Endothelial cell (in vitro differentiated cells): ENCODE measurements at places on chromosomes 1 and 21. TPM values are rescaled to one million over a fixed set of nuclear protein-coding genes. Genes with fewer than 3 reads are reported as not detected.

The COL11A1 gene
- 9.2 TPM for total RNA-seq

GRCh38 chr1:42141978-42142377 is 11.2 kb upstream of the GUCA2B start:
- H3K36me3 ChIP-seq, result peaks cover 4% of the 10 kb centered on the region
- no peak overlapping the region for H3K4me3 ChIP-seq
- H3K4me1 ChIP-seq, result peaks cover 8% of the 10 kb centered on the region
- H3K27me3 ChIP-seq, result peaks cover 5% of the 10 kb centered on the region
- H3K27ac ChIP-seq, result no peak overlapping the region

GRCh38 chr1:60224523-60224922 is 151.0 kb upstream of the C1orf87 start:
- no peak overlapping the region for H3K27ac ChIP-seq
- H3K4me3 ChIP-seq, result no peak overlapping the region

The ANXA9 gene
- total RNA-seq, result not detected

The CELA2A gene
- not detected for total RNA-seq

The OR10Z1 gene
- total RNA-seq, result not detected

DNA sequence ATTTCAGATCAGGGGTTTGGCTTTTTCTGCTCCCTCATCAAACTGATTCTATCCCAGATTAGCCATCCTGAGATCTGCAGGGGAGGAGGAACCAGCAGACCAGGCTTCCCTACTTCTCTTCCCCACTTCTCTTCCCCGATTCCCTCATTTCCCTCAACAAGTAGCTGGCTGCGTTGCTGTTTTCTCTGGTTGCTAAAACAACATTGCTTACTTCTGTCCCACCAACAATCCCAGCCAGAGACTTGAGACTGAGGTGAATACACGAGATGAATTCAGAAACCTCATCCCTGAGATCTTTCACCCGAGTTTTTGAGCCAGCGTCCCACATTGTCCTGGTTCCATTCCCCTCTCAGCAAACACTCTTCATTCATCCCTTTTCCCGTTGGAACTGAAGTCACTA is 22.4 kb downstream of the DYRK3 start:
- peaks cover 3% of the 10 kb centered on the region for H3K4me1 ChIP-seq
- no peaks in the 10 kb centered on the region for H3K36me3 ChIP-seq
- no peak overlapping the region for H3K27ac ChIP-seq
- H3K27me3 ChIP-seq, result peaks cover 1% of the 10 kb centered on the region
- H3K4me3 ChIP-seq, result no peak overlapping the region

The PCP4 gene
- not detected for total RNA-seq

- H3K4me3 ChIP-seq, result no peak overlapping the region
- DNase-seq, result no peak
- H3K36me3 ChIP-seq, result no peaks in the 10 kb centered on the region
- peaks cover 10% of the 10 kb centered on the region for H3K27me3 ChIP-seq
Observed at GRCh38 chr1:115473986-115474565, 136.0 kb upstream of the NGF start.

The HMCN1 gene
- total RNA-seq, result 22.2 TPM

DNA sequence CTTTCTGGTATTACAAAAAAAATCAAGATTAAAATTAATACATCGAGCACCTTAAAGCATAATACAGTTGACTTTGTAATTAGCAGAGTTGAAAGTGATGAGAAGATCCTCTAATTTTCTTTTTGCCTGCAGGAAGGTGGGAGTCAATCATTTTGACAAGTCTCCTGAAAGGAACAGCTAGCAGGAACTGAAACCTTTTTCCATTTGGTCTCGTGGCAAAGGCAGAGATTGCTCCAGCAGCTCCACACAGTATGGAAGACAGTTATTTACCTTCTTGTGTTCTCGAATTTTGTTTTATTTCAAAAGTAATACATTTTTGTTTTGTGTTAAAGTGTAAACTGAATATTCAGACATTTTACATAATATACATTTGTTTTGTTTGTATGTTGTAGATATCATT is 7.7 kb downstream of the S100PBP start:
- no peak for DNase-seq
- peaks cover 2% of the 10 kb centered on the region for H3K27me3 ChIP-seq
- peaks cover 14% of the 10 kb centered on the region for H3K36me3 ChIP-seq
- H3K4me3 ChIP-seq, result no peak overlapping the region
- H3K4me1 ChIP-seq, result no peaks in the 10 kb centered on the region

DNA sequence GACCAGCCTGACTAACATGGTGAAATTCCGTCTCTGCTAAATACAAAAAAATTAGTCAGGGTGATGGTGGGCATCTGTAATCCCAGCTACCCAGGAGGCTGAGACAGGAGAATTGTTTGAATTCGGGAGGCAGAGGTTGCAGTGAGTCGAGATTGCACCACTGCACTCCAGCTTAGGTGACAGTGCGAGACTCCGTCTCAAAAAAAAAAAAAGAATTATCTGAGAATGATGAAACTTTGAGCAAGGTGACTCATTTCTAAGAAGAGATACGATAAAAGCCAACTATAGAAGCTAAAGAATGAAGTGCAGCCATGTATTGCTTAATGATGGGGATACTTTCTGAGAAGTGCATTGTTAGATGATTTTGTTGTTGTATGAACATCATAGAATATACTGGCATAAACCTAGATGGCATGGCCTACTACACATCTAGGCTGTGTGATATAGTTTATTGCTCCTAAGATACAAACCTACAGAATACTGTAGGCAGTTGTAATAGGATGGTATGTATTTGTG is 64.7 kb downstream of the SNRPE start:
- no peaks in the 10 kb centered on the region for H3K36me3 ChIP-seq
- peaks cover 3% of the 10 kb centered on the region for H3K27me3 ChIP-seq
- no peak for DNase-seq
- H3K4me3 ChIP-seq, result no peak overlapping the region

The PALMD gene
- total RNA-seq, result 1.9 TPM

DNA sequence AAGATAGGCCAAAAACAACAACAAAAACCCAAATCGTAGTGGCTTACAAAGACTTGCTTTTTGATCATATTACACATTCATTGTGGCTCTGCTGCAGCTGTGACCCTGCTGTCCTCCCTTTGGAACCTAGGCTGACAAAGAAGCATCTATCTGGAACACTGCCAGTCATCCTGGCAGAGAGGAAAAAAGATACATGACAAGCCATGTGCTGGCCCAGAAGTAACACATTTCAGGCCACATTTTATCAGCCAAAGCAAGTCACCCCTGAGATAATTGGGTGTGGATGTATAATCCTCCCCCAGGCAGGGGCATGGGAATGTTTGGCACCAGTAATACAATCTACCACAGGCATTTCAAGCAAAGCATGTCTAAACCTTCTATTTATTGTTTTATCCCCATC is 37.2 kb upstream of the AGO1 start:
- no peak overlapping the region for H3K27ac ChIP-seq
- no peaks in the 10 kb centered on the region for H3K27me3 ChIP-seq
- no peak overlapping the region for H3K4me3 ChIP-seq
- no peak for DNase-seq

GRCh38 chr1:40877698-40878097 is 15.5 kb upstream of the CITED4 start:
- H3K27ac ChIP-seq, result no peak overlapping the region
- peaks cover 19% of the 10 kb centered on the region for H3K4me1 ChIP-seq
- H3K36me3 ChIP-seq, result peaks cover 4% of the 10 kb centered on the region
- DNase-seq, result no peak

The SLFNL1 gene
- total RNA-seq, result 0.38 TPM

- DNase-seq, result no peak
- H3K4me3 ChIP-seq, result no peak overlapping the region
- H3K27me3 ChIP-seq, result peaks cover 4% of the 10 kb centered on the region
Observed at GRCh38 chr1:94759188-94759587, 61.0 kb upstream of the SLC44A3 start.

- H3K27me3 ChIP-seq, result no peaks in the 10 kb centered on the region
- H3K36me3 ChIP-seq, result no peaks in the 10 kb centered on the region
- H3K4me1 ChIP-seq, result no peaks in the 10 kb centered on the region
- no peak overlapping the region for H3K27ac ChIP-seq
- no peak for DNase-seq
Observed at GRCh38 chr1:199303035-199303434, 664.2 kb downstream of the PTPRC start.

GRCh38 chr1:54547601-54548388 is at the start of gene ACOT11:
Gene ACOT11, plus strand, starts transcription at chr1:54548228. Its CDS starts 82 bp downstream, at chr1:54548310.
- H3K27ac ChIP-seq, result no peak within 1 kb of the TSS
- peaks cover 10% of the 10 kb centered on the region for H3K36me3 ChIP-seq
- H3K4me1 ChIP-seq, result peaks cover 52% of the 10 kb centered on the region
- peaks cover 14% of the 10 kb centered on the region for H3K27me3 ChIP-seq
- no peak within 1 kb of the TSS for H3K4me3 ChIP-seq

GRCh38 chr1:17423781-17424245 is 15.7 kb downstream of the RCC2 start:
- no peak overlapping the region for H3K27ac ChIP-seq
- no peak for DNase-seq
- H3K4me3 ChIP-seq, result no peak overlapping the region
- peaks cover 3% of the 10 kb centered on the region for H3K27me3 ChIP-seq

The RGSL1 gene
- not detected for total RNA-seq

GRCh38 chr1:30275926-30276764 is 447.2 kb downstream of the MATN1 start:
- H3K4me3 ChIP-seq, result no peak overlapping the region
- H3K4me1 ChIP-seq, result no peaks in the 10 kb centered on the region
- H3K36me3 ChIP-seq, result no peaks in the 10 kb centered on the region
